Activated CD4-positive, alpha-beta T cell treated with anti-CD3 and anti-CD28 coated beads, Interleukin-2, amount 10 ng/mL, durations not matched to agents 7 days and 5 days (primary cell): ENCODE measurements at places on chromosomes 4 and X.

GRCh38 chr4:159160242-159160641 is 57.4 kb downstream of the RAPGEF2 start:
- no peak for DNase-seq

DNA sequence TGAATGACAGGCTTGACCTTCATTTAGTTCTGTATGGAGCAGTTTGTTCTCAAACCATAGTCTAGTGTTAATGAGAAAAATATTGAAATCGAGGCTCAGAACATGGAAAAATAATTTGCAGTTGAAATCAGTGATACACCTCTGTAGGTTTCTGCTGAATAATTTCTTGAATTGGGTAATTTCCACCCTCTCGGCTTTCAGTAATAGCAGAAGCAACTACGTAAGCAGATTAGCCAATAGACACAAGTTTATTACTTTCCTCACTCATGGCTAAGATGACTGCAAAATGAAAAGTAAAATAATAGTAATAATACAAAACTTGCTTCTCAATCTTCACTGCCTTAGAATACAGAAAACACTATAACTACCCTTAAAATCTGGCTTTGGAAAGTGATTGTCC is 46.0 kb downstream of the USP38 start:
- no peak for DNase-seq

GRCh38 chr4:12724510-12724909 is 759.6 kb downstream of the RAB28 start:
- DNase-seq, result no peak

DNA sequence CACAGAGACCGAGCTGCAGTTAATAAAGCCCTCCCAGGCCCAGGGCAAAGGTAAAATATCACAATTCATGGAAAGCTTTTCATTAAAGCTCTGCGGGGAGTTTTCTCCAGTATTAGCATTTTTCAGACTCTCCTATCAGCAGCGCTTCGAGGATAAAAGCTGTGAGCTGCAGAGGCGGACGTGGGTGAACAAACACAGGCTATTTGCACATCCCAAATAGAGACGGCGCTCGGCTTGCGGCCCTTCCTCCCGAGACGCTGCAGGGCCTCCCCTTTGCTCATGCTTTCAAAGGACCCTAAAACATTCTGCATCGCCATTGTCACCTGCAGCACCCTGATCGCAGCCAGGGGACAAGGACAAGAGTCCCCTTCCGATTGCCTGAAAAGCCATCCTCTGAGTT is 97.3 kb downstream of the SORCS2 start:
- DNase-seq, result no peak

GRCh38 chr4:186666750-186667149 is 56.9 kb downstream of the FAT1 start:
- DNase-seq, result no peak

GRCh38 chrX:118448273-118448783 is 47.3 kb upstream of the DOCK11 start:
- DNase-seq, result no peak

DNA sequence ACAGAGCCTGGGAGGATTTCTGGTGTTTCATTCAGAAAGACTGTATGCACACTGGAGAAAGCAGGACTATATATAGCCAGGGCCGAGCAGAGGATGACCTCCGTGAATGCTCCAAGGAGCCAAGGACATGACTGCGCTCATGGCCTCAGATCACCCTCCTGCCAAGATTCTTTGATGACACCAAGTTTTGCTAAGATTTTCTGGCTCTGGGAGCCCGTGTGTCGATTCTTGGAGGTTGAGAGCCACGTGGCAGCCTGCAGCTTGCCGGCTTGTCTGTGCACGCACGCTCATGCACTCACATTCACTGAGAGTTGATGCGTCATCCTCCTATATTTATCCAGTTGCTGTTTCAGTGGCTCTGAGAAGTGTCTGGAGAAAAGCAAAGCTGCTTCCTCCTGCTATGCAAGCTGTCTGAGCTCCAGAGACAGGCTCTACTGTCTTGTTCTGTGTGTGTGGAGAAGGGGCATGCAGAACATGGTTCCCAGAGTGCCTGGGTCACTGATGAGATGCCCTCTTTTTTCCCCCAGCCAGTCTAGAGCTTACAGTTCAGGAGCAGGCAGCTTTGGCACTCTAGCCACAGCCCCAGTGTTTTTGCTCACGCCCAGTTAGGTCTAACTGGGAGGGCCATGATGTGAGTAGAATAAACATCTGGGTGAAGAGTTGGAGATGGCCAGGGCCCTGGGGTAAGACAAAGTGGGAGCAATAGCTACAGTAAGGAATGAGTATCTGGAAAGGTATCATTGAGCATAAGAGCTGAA is 64.9 kb upstream of the SCOC start:
- DNase-seq, result no peak

- no peak for DNase-seq
These were observed 16.6 kb downstream of the ARHGAP24 start for GRCh38 chr4:85491527-85491926.

- DNase-seq, result no peak
These were observed 28.2 kb downstream of the ANXA5 start for GRCh38 chr4:121668368-121669162.

DNA sequence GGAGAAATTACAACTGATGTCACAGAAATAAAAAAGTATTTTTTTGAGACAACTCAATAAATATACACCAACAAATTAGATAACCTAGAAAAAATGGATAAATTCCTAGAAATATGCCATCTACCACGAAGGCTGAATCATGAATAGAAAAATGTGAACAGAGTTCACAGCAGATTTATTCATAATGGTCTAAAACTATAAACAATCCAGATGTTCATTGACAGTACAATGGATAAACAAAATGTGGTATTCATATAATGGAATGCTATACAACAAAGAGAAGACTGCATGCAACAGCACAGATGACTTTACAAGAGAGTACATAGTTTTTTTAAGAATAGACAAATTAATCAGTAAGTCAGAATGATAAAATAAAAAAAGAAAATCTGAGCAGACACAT is 55.2 kb downstream of the CLOCK start:
- DNase-seq, result no peak

DNA sequence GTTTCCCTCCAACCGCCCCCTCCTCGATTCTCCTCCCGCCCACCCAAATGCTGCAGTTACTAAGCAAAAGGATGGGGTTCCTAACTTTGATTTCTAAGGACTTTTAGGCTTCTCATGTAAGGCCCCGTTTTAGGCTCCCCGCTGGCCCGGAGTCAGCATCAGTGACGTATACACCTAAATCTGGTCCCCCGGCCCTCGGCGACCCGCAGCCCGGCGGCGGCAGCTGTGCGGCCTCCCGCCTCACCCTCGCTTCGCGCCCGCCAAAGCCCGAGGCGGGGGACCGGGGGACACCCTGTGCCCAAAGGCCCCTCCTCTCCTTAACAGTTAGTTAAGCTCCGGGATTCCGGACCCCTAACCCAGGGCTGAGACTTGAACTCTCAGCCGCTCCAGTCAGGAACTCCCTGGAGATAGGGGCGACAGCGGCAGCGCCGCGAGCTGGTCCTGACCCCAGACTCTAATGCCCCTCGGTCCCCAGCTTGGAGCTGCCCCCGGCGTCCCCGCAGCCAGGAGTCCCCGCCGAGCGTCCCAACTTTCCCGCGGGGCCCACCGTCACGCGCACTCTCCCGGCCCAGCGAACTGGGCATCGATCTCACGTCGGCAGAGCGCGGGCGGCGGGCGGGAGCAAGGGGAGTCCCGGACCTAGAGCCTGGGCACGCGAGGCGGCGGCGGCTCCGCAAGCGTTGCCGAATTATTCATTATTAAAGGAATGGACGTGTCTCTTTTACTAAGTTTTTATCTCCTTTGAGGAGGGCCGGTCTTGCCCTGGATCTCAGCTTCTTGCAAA is 1.5 kb upstream of the NR3C2 start:
- peak; percentile 14 for DNase-seq
